ENCODE measurements at places on chromosomes 3 and 15.

DNA sequence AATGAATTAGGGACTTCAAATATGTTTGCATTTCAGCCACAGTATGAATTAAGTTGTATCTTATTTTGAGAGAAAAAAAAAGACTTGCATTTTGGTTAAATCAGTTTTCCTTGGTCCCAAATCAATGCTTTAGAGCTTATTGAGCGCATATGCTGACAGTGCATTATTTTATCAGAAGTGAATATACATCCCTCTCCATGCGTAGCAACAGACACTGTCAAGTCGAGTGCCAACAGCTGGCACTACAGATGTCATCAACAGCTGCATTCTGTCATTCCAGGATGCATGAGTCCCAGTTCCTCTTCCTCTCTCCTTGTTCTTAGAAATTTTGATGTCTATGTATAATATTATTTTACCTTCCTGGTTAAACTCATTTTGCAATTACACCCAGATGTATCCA is 156.1 kb upstream of the FOXB1 start:
- no peak for DNase-seq

- no peak for DNase-seq
Observed at GRCh38 chr3:132220986-132221385, 96.2 kb upstream of the ACP3 start.

GRCh38 chr3:51500632-51501131 is 867 bp upstream of the DCAF1 start:
- no peak for DNase-seq

GRCh38 chr15:76972389-76973361 is 22.3 kb upstream of the PSTPIP1 start:
- no peak for DNase-seq

DNA sequence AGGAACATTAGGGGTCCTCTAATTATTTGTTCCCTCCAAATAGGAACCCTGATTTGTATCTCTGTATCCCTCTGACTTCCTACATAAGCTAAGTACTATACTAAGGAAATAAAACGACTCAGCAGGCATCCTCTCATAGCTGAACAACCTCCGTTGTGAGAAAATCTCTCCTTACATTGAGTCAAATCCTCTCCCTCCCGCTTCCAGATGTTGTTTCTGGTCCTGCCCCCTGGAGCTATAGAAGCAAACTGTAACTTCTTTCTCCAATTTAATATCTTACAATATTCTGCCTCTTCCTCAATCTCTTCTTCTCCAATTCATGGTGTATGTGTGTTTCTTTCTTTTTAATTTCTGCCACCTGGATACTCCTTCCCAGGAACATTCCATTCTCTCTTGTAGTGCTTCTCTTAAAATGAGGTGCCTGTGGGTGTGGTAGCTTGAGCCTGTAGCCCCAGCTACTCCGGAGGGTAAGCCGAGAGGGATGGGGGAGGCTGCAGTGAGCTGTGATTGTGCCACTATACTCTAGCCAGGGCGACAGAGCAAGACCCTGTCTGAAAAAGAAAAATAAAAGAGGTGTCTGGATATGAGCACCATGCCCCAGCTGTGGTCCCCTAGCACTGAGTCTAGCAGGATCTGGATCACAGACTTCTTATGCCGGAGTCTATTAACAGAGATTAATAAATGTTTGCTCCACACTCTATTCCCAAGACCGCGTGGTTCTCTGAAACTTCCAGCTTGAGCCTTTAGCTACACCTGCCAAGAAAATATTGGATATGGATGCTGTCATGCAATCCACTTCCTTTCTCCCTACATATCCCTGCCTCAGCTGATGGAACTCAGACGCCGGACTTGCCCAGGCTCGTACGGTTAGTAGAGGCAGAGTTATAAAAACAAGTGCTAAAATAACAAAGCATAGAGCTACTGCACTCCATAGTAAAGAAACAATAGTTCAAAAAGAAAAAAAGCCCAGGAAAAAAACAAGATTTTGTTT is 42.9 kb upstream of the NEO1 start:
- DNase-seq = no peak

- no peak for DNase-seq
Observed at GRCh38 chr3:17542591-17542990, 199.8 kb downstream of the TBC1D5 start.

GRCh38 chr3:172251211-172251610 is 197.0 kb downstream of the GHSR start:
- no peak for DNase-seq

- no peak for DNase-seq
Observed at GRCh38 chr15:78054966-78055365, 22.5 kb downstream of the TBC1D2B start.

DNA sequence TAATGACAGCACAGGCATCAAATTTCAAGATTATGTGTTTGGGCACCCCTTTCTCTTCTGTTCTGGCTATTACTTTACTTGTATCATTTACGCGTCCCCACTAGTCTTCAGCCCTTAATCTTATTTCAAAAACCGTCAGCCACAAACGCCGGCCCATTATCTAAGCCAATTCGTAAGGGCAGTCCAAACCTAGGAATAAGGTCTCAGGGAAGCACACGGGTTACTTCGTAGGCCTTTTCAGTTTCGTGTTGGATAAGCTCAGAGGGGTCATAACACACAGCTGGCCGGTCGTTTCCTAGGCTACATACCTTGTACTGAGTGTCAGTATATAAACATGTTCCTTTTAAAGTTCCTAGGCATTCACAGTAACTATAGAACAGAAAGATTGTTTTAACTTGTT is 5.1 kb upstream of the DNAAF4 start:
- no peak for DNase-seq

GRCh38 chr3:51938780-51939425 is 2.8 kb downstream of the RRP9 start:
- no peak for DNase-seq

- peak; percentile 0 for DNase-seq
Observed at GRCh38 chr15:95590533-95591044, 739.9 kb upstream of the NR2F2 start.

GRCh38 chr3:180246688-180247195 is 210.0 kb upstream of the PEX5L start:
- DNase-seq = no peak

DNA sequence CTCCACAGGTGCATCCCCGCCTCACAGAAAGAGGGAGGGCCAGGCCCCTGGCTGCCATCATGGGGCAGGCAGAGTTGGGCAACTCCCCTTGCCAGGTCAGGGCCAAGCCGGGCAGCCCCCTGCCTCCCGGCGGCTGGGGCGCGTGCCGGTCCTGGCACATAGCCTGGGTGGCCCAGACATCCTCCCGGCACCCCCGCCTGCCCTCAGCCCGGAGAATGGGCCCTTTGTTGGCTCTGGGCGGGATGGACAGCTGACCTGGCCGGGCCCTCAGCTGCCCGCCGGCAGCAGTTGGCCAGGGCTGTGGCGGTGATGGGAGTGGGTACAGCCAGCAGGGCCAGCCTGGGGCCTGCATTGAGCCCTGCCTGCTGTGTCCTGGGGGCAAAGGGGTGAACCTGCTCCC is 16.5 kb downstream of the PLXNA1 start:
- DNase-seq = peak; percentile 46

GRCh38 chr3:136862617-136863322 is 762 bp downstream of the NCK1 start:
- DNase-seq = no peak

GRCh38 chr3:53511246-53511645 is 16.8 kb downstream of the CACNA1D start:
- DNase-seq = no peak

Measured in nucleus accumbens (tissue), 56 donors.